Stimulated activated CD4-positive, alpha-beta T cell treated with anti-CD3 and anti-CD28 coated beads, Interleukin-1b, Interleukin-23, amount 100 ng/mL, for 1 hour (primary cell): ENCODE measurements at places on chromosomes 2 and 18.

DNA sequence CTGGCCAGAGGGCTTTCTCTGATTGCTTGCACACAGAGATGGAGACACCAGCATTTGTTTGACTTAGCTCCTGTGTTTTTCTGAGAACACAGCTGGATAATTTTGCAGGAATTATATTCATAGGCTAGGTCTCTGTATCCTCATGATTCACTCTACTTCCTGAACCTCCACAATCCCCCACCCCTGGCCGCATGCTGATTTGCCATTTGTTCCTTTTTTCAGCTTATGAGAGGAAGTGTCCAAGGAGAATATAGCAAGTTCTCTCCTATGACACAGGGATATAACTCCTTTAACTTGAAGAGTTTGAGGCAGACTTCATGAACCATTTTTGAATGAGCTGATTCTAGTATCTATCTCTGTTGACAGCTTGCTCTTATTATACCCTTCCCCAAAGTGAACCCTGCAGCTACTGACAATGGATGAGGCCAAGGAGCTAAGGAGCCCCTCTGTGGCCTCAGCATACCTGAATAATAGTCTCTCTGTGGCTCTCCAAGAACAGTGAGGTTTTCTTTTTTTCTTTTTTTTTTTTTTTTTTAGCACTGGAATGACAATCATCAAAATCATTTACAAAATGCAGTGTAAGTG lies 15.4 kb downstream of the CAVIN2 start:
- no peak for DNase-seq

DNA sequence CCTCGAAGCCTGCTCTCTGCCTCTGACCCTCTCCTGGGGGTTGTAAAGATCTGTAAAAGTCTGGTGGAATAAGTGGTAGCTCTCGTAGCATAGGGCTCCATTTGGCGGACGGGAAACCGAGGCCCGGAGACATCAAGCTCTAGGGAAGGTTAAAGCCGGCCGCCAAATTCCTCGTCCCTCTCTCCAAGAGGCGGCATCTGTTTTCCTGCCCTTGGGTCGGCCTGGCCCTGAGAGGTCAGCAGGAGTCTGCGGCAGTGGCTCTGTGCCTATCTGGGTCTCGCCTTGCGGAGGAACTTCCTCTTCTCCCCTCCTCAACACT lies 72.4 kb downstream of the TEX51 start:
- DNase-seq: no peak

DNA sequence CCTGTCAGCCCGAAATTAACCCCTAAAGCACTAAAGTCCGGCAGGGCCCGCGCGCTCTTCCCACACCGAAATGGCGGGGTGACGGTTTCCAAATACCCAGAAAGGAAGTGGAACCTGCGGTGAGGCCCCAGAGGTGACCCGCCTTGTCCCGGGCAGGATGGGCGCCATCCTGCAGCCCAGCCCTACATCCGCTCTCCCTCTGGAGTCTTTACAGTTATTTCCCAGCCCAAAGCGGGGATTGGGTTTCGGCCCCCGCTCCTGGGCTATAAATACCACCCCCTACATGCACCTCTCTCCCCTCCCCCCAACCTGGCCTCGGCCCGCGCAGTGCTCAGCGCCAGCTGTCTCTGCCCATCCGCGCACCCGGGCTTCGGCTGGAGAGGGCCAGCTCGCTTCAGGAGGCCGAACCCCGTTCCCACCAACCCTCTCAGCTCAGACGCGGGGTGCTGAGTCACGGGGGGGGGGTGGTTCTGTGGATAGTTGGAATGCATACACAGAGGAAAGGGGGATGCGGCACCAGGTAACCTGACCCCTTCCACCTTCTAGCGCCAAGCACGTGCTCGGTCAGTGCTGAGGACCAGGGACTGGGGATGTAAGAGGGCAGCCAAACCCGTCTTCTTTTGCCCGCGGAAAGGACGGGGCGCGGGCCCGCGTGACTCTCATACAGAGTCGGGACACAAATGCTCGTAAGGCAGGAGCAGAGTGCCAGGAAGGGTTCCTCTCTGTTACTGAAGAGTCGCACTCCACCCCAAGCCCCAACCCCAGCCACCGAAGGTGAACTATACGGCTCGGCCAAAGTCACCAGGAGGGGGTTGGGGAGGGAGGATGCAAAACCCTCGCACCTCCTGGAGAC lies at the start of gene TUBA4B:
TSS of gene TUBA4B (plus strand) at position 344 of the 853 bp plus-strand sequence. CDS start at position 509, 165 bp downstream.
- DNase-seq: no peak

DNA sequence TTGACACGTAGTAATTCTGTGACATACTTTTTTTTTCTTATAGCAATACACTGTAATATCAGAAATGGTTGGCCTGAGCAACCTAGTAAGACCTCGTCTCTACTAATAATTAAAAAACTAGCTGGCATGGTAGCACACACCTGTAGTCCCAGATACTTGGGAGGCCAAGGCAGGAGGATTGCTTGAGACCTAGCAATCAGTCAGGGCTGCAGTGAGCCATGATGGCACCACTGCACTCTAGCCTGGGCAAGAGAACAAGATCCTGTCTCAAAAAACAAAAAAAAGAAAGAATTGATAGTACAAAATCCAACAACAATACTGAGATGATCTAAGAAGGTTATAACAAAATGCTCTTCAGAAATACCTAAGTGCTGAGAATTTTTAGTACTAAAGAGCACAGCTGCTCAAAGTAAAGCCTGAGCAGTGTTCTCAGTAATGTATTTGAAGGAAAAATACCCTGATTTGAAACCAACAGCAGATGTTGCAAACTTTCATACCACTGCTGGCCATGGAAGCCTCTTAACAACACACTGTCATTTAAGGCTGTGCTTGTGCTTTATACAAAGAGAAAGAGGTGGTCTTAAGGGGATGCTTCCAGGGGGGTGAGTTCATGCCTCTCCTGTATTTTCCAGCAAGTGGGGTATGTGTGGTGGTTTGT lies 132.6 kb upstream of the CDCA7 start:
- DNase-seq: no peak

DNA sequence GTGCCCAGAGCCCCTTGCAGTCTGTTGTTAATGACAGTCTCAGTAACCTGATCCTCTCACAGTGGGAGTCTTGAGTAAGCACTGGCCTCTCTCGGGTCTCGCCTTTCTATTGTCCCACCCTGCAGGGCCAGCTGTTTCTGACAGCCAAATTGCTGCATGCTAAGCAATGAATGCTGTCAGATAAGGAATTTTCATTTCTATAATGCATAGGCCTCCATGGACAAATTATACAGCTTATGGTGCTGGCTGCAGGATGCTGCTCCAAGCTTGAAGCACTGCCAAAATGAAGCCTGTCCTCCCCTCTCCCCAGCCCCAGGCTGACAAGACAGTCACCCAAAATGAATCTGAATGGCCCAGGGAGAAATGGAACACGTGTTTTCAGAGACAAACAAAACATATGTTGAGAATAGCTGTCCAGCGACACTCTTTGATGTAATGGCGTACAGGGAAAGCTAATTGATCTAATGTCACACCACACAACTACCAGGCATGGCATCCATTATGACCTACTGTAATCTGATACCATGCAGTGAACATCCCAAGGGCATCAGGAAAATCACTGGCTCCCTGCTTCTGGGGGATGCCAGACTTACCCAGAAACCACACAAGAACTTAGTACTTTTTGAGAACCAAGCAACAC lies 36.8 kb downstream of the ACVR1 start:
- DNase-seq: no peak

DNA sequence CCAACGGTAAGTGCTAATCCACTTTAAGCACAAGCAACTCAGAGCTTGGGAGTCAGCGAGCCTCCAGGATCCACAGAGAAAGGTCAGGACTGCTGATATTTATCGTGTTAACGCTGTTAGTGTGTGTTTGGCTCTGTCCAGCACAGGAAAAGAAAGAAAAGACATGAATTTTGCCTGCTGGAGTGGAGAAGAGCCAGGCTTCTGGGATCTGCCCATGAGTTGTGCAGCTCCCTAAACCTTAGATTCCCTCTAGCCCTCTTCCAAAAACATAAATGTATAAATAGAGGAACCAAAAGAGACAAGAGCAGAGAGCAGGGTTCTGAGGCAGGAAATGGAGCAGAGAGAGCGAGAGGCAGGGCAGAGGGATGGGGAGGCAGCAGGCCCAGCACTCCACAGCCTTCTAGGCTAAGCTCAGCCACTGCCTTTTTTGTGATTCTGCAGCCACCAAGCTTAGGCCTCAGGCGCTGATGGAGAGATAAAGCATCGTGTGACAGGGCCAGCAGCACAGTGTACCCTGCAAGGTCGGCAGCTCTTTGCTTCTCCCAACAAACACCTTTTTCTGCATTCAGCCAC lies 14.5 kb upstream of the MAT2A start:
- DNase-seq: no peak

GRCh38 chr2:17107151-17107550 lies 411.1 kb downstream of the RAD51AP2 start:
- DNase-seq: no peak

DNA sequence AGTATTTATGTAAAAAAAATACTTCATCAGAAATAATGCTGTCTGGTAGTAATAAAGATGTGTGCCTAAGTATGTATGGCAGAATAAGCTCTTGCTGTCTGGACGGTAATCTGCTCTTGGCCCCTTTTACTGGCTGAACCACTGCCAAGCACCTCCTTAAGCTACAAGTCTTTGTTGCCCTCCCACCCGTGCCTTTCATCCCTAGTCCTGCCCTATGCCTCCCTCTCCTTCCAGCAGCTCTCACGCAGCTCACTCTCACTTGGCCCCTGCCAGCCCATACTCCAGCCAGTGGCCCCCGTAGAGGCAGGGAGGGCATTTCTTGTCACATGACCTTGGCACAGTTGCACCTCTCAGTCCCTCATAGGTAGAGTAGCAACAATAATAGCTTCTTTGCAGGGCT lies 54.5 kb upstream of the NPAS2 start:
- no peak for DNase-seq

DNA sequence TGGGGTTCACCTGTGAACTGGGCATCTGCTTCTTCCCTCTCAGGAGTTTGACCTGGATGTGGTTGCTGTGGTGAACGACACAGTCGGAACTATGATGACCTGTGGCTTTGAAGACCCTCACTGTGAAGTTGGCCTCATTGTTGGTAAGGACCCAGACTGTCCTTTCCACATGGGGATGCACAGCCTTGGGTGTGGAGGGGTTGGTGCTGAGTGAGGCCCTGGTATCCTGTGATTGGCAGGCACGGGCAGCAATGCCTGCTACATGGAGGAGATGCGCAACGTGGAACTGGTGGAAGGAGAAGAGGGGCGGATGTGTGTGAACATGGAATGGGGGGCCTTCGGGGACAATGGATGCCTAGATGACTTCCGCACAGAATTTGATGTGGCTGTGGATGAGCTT lies 52.3 kb downstream of the HK2 start:
- no peak for DNase-seq

DNA sequence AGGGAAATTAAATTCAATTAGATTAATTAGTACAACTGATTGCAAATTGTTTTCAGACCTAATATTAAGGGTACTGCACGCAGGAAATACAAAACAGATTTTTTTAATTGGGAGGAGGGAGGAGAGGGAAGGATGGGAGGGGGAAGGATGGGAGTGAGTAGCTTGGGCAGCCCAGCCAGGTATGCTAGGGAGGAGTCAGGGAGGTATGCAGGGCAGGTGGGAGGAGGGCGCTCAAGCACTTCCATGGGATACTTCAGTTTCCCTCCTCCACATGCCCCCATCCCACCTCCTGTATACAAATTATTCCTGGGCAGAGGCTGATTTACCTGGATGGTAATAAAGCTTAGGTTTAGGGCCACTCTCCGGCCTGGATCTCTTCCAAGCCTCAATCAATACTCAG lies 76.6 kb upstream of the CAPN13 start:
- DNase-seq: no peak

GRCh38 chr2:119071476-119071875 lies 87.1 kb downstream of the C1QL2 start:
- DNase-seq: no peak

GRCh38 chr2:181546086-181546485 lies 88.9 kb downstream of the ITGA4 start:
- no peak for DNase-seq

- DNase-seq: no peak
Measured at GRCh38 chr18:5309888-5310470, 14.5 kb upstream of the ZBTB14 start.

GRCh38 chr2:162888652-162889051 lies 50.1 kb upstream of the KCNH7 start:
- no peak for DNase-seq

- DNase-seq: no peak
Measured at GRCh38 chr2:128563348-128563687, 244.7 kb upstream of the HS6ST1 start.

DNA sequence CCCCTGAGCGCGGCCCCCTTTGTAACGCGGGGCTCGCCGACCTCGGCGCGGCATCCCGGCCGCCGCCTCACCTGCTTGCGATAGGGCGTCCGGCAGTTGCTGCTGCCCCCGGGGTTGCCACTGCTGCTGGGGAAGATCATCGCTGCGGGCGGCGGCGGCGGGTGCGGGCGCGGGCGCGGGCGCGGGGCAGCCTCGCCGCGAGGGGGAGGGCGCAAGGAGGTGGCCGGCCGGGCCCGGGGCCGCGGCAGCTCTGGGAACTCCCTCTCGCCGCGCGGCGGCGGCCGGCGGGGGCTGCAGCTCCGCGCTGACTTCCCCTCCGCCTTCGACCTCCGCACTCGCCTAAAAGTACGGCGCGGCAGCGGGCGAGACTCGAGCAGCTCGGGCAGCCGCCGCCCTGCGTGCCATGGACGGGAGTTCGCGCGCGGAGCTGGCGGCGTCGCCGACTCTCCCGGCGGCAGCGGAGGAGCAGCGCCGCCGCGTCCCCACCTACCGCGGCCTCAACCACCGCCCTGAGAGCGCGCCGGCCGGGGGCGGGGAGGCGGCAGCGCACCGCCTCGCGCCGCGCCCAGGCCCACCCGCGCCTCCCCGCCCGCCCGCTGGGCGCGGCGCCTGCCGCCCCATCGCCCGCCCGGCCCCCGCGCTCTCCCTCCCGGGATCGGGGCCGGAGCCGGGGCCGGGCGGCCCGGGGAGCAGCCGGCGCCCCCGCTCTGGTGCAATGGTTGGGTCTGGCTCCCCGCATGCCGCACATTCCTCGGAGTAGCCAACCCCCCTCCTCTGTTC lies 86.0 kb downstream of the RBMS1 start:
- peak; percentile 24 for DNase-seq

- no peak for DNase-seq
Measured at GRCh38 chr2:188765522-188766470, 208.4 kb upstream of the COL3A1 start.

DNA sequence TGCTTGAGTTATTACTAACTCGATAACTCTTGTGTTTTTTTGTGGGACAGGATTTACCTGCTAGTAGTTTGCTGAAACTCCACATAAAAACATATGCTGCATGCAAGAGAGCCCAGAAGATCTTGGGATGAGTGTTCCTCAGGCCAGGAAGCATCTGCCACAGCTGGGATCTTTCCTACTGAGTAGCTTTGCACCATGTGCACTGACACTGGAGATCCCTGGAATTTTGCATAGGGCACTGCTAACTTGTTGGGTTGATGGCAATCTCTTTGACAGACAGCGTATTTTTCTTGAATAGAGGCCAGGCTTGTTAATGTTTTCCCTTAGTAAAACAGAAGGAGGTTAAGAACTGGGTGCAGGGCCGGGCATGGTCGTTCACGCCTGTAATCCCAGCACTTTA lies 808 bp upstream of the SERPINB11 start:
- no peak for DNase-seq

- no peak for DNase-seq
Measured at GRCh38 chr2:46498681-46499080, 19.3 kb downstream of the TMEM247 start.

- no peak for DNase-seq
Measured at GRCh38 chr18:48408111-48408726, 964 bp downstream of the ZBTB7C start.
